ENCODE measurements at places on chromosomes 7 and 10.

- no peak overlapping the region for H3K4me3 ChIP-seq
- H3K27ac ChIP-seq, result no peak overlapping the region
- H3K27me3 ChIP-seq, result no peaks in the 10 kb centered on the region
- no peak for DNase-seq
Measured at GRCh38 chr7:69122953-69123352, 475.3 kb upstream of the AUTS2 start.

DNA sequence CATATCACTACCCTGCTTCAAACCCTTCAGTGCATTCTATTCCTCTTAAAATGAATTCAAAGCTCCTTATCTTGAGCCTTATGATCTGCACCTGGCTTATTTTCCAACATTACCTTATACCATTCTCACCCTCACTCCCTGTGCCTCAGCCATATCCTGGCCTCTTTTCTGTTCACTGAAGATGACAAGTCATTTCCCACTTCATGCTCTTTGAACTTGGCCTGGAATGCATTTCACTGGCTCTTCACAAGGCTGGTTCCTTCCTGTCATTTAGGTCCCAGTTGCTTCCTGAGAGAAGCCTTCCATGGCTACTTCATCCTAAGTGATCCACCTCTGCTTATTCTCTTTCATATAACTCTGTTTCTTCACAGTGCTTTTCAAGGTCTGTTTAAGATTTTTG lies 3.2 kb upstream of the LIPF start:
- H3K4me1 ChIP-seq, result no peaks in the 10 kb centered on the region
- no peak overlapping the region for H3K4me3 ChIP-seq
- H3K27me3 ChIP-seq, result no peaks in the 10 kb centered on the region
- H3K27ac ChIP-seq, result no peak overlapping the region
- no peaks in the 10 kb centered on the region for H3K36me3 ChIP-seq
- DNase-seq, result no peak

DNA sequence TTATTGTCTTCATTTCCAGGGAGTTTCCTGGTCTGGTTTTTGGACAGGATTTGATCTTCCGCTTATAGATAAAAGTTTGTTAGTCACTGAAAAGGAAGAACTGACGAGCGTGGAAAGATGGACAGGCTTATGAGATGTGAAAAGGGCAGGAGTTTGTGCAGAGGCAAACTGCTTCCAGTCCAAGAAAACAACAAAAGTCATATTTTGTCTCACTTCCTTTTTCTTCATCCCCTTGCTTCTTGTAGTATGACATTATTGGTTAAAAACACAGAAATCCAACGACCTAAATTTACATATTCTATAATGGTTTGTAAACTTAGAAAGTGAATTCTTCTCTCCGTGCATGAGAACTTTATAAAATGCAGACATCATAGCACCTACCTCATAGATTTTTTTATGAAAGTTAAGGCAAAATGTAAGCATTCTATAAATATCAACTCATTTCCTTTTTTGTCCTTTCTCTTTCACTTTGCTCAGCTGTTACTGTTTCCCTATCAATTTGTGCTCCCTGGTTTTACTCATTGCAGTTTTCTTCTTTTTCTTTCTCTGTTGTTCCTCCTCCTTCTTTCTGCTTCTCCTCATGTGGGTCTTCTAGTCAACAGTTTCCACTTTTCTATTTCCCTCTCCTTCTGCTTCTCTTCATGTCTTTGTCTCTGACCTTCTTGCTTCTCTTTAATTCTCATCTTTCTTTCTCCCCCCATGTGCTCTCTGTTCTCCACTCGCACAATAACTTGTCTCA lies 370.2 kb downstream of the ARL4A start:
- no peaks in the 10 kb centered on the region for H3K36me3 ChIP-seq
- no peaks in the 10 kb centered on the region for H3K4me1 ChIP-seq

- no peaks in the 10 kb centered on the region for H3K36me3 ChIP-seq
- no peaks in the 10 kb centered on the region for H3K27me3 ChIP-seq
- H3K4me1 ChIP-seq, result no peaks in the 10 kb centered on the region
- H3K4me3 ChIP-seq, result no peak overlapping the region
- no peak for DNase-seq
- no peak overlapping the region for H3K27ac ChIP-seq
Measured at GRCh38 chr10:122827302-122827701, 18.4 kb downstream of the CUZD1 start.

GRCh38 chr10:1310271-1310789 lies 254.1 kb downstream of the WDR37 start:
- H3K27ac ChIP-seq, result no peak overlapping the region
- no peaks in the 10 kb centered on the region for H3K4me1 ChIP-seq
- no peaks in the 10 kb centered on the region for H3K36me3 ChIP-seq
- H3K4me3 ChIP-seq, result no peak overlapping the region
- no peak for DNase-seq

- no peaks in the 10 kb centered on the region for H3K36me3 ChIP-seq
- no peak overlapping the region for H3K4me3 ChIP-seq
- H3K27me3 ChIP-seq, result no peaks in the 10 kb centered on the region
- DNase-seq, result no peak
- H3K27ac ChIP-seq, result no peak overlapping the region
Measured at GRCh38 chr10:33542752-33543505, 208.5 kb upstream of the NRP1 start.

- H3K36me3 ChIP-seq, result no peaks in the 10 kb centered on the region
- no peak overlapping the region for H3K4me3 ChIP-seq
- no peak for DNase-seq
- H3K27me3 ChIP-seq, result no peaks in the 10 kb centered on the region
- H3K27ac ChIP-seq, result no peak overlapping the region
Measured at GRCh38 chr7:81248420-81248819, 329.6 kb upstream of the SEMA3C start.

DNA sequence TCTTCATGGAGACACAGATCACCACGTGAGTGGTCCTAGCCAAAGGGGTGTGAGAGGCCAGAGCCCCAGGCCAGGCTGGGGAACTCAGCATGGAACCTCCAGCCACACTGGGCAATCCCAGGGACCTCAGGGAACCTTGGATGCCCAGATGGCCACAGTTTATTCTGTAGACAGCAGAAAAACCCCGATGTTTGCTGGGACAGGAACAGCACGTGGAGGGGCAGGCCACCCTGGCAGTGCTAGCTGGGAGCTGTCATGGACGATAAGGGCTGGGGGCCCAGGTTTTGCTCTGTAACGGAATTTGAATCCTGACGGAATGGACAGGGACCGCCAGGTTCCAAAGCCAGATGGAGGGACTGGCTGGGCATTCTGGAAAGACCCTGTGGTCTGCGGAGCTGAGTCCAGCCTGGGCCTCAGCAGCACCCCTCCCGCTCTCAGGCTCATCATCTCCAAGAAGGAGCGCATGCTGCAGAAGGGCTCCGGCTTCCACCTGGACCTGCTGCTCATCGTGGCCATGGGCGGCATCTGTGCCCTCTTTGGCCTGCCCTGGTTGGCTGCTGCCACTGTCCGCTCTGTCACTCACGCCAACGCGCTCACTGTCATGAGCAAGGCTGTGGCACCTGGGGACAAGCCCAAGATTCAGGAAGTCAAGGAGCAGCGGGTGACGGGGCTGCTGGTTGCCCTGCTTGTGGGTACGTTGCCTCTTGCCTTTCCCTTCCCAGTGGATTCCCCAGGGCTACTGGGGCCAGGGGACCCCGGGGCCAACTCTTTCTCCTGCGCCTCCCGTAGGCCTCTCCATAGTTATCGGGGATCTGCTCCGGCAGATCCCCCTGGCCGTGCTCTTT lies 5.6 kb downstream of the FASTK start:
- H3K4me1 ChIP-seq, result peaks cover 9% of the 10 kb centered on the region
- DNase-seq, result no peak
- peaks cover 72% of the 10 kb centered on the region for H3K36me3 ChIP-seq

DNA sequence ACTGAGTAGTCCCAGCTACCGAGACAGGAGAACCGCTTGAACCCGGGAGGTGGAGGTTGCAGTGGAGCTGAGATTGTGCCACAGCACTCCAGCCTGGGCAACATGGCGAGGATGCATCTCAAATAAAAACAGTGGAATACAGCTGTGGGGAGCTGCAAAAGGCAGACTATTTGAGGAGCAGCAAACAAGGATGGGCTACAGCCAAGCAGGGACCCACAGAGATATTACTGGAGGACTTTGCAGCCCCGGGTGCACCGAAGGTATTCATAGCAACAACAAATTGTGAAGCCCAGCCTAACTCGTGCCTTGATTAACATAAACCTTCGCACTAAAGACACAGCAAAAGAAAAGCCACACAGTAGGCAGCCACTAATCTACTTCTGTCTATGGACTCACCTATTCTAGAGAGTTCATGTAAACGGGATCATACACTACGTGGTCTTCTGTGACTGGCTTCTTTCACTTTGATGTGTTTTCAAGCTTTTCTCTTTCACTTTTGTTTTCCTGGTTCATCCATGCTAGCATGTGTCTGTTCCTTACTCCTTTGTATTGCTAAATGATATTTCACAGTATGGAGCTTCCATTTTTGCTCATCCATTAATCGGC lies 34.0 kb downstream of the PODXL start:
- peak; percentile 33 for DNase-seq
- H3K27ac ChIP-seq, result no peak overlapping the region
- H3K4me1 ChIP-seq, result no peaks in the 10 kb centered on the region

DNA sequence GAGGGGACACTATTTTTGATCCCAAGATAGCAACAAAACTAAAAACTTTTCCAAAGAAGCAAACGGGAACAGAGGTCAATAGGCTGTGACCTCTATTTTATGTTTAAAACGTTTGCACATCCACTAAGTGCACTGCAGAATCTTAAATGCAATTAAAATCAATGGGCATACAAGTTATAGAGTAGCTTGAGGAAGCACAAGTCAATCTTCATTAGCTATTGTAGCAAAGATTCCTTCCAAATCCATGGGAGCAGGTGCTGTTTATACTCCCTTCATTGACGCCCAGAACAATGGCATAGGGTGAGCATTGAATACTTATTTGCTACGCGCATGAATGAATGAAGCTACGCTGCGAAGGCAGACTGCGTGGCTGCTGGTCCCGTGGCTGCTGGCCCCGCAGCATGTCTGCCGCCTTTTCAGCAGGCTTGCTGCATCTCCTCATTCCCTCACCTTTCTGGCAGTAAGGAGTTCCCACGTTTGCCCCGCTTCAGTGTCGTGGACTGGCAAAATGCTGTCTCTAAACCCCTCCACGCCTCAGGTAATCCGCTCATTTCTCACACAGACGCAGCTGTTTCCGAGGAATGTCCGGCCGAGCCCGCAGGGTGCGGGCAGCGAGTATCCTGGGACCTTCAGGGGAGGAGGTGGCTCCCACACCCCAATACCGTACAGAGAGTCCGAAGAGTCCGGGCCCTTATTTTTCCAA lies 754 bp upstream of the PHYHIPL start:
- peak overlapping the region; percentile 62 for H3K4me3 ChIP-seq
- peaks cover 15% of the 10 kb centered on the region for H3K4me1 ChIP-seq
- H3K27ac ChIP-seq, result no peak overlapping the region

GRCh38 chr10:119654540-119654939 lies 3.4 kb downstream of the BAG3 start:
- peak overlapping the region; percentile 13 for H3K4me3 ChIP-seq
- peak; percentile 80 for DNase-seq
- H3K4me1 ChIP-seq, result peaks cover 59% of the 10 kb centered on the region
- no peaks in the 10 kb centered on the region for H3K36me3 ChIP-seq

- peaks cover 16% of the 10 kb centered on the region for H3K4me1 ChIP-seq
- DNase-seq, result no peak
- peaks cover 18% of the 10 kb centered on the region for H3K36me3 ChIP-seq
- peak overlapping the region; percentile 83 for H3K4me3 ChIP-seq
- no peaks in the 10 kb centered on the region for H3K27me3 ChIP-seq
Measured at GRCh38 chr7:127589896-127590295, 1.7 kb downstream of the ARF5 start.

GRCh38 chr10:99304862-99305229 lies 24.3 kb upstream of the CNNM1 start:
- no peak overlapping the region for H3K27ac ChIP-seq
- no peak overlapping the region for H3K4me3 ChIP-seq
- no peaks in the 10 kb centered on the region for H3K27me3 ChIP-seq
- DNase-seq, result no peak

DNA sequence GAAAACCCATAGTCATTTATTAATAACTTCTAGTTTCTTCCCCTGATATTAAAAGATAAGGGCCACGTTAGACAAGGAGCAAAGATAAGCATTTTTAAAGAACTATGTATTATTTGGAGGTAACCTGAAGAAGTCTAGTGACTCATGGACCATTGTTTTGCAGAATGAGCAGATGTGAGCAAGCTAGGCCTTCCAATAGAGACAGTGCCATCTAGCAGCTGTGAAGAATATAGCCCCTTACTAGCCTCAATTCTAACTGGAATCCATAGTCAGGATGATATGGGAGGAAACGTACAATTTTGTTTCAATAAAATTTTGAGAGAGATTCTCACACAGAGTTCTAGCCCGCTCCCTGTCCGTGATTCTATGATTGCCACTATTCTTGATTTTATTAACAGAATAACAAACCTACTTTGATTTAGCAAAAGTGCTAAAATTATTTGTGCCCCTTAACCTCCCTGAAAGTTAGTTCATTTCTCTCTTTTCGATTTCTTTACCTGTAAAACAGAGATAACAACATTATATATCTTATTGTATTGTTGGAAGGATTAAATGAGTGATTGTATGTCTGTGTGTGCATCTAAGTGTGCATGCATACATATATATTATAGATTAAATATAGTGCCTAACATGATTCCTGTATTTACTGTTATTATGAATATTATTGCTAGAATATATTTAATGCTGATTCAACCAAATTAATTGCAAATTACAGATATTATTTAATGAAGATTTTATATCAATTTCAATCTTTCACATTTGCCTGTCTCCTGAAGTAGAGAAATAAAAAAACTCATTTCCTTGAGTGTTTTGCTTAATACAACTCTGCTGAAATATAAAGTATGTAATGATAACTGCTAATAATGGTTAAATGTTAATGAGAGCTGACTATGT lies 22.7 kb downstream of the FAM237B start:
- H3K4me3 ChIP-seq, result no peak overlapping the region
- H3K4me1 ChIP-seq, result no peaks in the 10 kb centered on the region
- DNase-seq, result no peak

- no peak overlapping the region for H3K4me3 ChIP-seq
- no peaks in the 10 kb centered on the region for H3K27me3 ChIP-seq
- no peak overlapping the region for H3K27ac ChIP-seq
- DNase-seq, result no peak
Measured at GRCh38 chr10:125533866-125534265, 149.1 kb downstream of the TEX36 start.

DNA sequence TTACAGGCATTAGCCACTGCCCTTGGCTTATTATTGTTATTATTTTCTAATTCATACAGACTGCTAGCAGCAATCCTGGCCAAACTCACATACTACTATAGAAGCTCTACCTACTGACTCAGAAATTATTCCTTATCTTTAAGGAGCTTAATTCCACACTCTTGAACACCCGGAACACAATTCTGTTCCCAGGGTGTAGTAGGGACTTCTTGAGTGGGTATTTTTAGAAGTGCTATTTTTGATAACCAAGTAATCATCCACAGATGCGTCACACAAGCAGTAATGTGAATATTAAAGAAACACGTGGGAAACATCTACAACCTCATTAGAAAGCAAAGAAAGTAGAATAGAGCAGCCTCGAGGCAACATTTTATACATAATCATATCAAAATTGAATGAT lies 149.2 kb downstream of the PTEN start:
- no peak overlapping the region for H3K4me3 ChIP-seq
- H3K4me1 ChIP-seq, result peaks cover 5% of the 10 kb centered on the region
- no peaks in the 10 kb centered on the region for H3K27me3 ChIP-seq
- no peak for DNase-seq
- no peaks in the 10 kb centered on the region for H3K36me3 ChIP-seq
- H3K27ac ChIP-seq, result peak overlapping the region; percentile 67

All from ascending aorta (tissue), 2 donors.